PC-9 (cell line): ENCODE measurements at places on chromosomes 3 and 15.

- DNase-seq, result no peak
Measured at GRCh38 chr15:26148156-26148860, 285.2 kb upstream of the ATP10A start.

DNA sequence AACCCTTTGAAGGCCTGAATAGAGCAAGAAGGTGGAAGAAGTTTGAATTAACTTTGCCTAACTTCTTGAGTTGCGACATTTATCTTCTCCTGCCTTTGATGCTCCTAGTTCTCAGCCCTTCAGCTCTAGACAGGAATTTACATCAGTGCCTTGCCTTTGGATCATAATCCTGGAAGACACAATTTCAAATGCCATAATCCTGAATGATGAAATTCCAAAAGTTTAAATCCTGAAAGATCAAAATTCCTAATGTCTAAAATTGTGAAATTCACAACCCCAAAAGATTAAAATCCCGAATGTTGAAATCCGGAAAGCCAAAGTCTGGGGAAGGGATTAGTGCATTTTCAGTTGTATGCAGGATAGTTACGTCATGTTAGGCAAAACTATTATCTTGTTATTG, 166.6 kb upstream of the PDZRN3 start:
- DNase-seq, result no peak

DNA sequence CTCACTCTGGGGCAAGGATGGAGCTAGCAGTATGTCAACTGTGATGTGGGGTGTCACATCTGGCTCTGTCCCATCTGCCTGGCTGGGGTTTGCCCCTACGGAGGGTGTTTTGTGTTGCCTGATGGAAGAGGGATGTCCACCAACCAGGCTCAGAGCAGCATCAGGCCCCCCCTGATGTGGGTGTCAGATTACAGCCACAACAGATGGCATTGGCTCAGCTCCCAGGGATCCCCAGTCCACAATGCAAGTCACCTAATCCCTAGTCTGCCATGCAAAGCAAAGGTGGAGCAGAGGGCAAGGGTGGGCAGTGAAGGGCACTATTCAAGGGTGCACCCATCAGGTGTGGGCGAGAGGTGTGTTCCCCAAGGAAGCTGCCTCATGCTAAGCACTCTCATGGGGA, 48.9 kb upstream of the AMOTL2 start:
- peak; percentile 29 for DNase-seq

GRCh38 chr3:29152379-29152778, 128.5 kb upstream of the RBMS3 start:
- DNase-seq, result no peak

DNA sequence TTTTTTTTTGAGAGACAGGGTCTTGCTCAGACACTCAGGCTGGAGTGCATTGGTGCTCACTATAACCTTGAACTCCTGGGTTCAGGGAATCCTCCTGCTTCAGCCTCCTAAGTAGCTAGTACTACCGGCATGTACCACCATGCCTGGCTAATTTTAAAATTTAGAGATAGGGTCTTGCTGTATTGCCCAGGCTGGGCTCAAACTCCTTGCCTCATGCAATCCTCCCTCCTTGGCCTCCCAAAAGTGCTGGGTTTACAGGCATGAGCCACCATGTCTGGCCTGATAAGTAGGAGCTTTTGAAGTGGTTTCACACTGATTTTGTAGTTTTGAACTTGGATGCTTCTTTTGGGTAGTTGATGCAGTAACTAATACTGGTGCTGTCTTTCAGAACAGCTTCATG, 7.8 kb downstream of the MAP2K1 start:
- no peak for DNase-seq

DNA sequence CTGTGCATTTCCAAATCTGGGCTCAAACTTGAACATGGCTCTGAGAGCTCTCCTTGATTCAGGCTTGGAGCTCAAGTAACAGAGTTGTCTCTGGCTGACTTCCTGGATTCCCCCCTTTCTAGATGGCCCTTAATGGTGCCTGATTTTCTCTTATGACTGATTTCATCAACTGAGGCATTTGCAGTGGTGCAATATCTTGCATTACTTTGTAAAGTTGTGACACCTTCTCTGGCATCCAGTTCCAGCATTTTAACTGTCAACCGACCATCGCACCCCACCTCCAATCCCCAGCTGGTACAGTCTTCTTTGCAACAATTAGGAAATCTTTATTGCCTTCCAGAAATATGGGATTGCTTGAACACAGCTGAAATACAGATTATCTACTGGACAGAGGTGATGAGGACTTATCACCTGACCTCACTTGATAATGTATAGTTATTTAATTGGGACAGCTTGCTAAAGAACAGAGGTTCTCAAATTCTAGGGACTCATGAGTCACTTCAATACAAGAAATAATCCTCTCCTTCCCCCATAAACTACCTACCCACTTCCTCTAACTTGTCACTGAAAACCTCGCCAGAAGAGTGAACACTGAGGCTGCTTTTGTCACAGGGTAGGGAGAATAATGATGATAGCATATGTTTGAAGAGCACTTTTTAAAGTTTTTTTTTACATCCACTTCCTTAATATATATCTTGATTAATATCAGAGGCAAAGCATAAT, 41.8 kb downstream of the FILIP1L start:
- DNase-seq, result no peak

GRCh38 chr3:149459491-149460059, 14.9 kb upstream of the TM4SF4 start:
- no peak for DNase-seq

DNA sequence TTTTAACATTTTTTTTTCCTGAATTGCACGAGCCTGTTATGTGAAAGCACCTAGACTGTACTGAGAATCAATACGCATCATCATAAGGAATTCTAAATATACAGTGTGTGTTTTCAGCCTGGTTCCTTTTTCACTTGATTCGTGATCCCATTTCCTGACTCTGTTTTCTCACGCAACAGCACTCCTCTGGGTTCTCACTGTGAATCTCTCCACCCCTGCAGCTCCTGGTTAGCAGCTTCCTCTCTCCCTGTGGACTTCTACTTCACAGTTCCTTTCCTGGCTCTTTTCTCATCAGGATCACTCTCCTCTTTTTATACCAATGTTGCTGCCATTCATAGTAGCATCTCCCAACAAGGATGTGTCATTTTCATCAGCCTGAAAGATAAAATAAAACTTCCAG, 297.2 kb downstream of the CADM2 start:
- no peak for DNase-seq

DNA sequence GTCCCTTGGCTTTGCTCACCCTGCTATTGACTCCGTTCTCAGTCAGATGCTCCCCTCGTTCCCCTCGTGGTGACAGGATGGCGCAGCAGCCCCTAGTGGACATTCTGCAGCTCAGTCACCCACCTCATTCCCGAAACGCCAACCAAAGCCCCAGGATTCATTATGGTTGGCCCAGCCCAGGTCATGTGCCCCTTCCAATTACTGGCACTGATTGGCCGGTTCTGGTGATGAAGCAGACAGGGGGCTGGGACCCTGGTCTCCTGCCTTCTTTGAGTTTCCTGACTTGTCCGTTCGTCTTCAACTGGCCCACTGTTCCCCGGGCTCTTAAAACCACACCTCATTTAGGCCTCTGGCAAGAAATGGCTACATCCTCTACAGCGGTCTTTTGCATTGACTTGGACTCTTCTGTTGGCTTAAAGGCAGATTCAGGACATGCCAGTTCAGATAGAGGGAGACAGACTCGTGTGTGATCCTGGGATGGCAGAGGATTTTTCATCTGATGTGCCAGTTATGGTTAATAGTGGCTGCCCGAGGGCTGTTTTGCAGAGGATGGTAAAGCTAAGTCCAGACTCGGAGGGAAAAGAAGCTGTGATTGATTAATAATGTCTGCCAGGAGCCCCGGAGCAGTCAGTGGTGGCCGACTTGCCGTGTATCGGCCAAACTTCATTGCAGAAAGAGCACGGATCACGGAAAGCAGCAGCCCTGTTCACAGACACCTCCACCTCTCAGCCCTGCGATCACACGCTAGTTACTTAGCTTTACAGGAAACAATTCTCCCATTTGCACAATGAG, 37.8 kb downstream of the LSM3 start:
- peak; percentile 76 for DNase-seq

DNA sequence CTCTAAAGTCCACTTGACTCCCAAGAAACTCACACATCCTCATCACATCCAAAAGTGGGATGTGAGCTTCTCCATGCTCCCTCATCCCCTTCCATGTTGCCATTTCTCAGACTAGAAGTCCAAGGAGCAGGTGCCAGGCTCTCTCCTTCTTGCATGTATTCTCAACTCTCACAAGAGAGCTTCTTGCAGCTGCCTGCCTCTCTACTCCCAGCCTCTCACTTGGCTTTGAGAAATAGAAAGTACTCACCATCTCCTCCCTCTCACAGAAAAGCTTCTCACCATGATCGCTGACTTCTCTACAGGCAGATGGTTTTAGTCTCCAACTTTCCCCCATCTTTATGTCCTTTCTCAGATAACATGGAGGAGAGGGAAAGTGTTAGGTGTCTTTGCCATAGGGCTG, 26.6 kb downstream of the COL8A1 start:
- DNase-seq, result no peak

DNA sequence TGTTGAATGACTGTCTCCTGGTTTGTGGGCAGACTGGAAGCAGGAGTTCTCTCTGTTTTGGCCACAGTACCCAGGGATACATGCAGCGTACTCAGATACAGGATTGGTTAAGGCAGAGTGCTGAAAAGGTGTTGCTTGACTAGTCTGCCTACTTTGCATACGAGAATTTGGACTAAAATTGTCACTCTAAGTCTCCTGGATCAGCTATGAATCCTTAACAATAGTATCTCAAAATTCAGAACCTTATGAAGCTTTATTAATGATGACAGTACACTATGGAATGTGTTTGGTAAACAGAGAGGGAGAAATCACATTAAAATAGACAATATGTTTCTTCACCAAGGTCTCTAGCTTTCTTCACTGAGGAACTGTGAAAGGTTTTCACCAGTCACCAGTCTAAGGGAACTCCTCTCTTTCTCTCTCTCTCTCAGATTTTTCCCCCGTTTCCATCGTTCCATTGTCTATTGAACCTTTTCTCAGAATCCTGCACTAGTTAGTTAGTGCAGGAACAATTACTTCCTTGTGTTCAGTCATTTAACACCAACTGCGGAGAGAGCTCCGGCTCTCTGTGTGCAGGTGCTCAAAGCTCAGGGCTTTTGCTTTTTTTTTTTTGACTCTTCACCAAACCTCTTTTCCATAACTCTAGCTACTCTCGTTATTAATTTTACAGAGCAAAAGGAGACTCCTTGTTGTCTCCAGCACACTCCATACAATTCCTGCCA, 85.9 kb upstream of the FNDC3B start:
- peak; percentile 83 for DNase-seq

- no peak for DNase-seq
Measured at GRCh38 chr15:77897896-77898406, 179.6 kb downstream of the TBC1D2B start.

DNA sequence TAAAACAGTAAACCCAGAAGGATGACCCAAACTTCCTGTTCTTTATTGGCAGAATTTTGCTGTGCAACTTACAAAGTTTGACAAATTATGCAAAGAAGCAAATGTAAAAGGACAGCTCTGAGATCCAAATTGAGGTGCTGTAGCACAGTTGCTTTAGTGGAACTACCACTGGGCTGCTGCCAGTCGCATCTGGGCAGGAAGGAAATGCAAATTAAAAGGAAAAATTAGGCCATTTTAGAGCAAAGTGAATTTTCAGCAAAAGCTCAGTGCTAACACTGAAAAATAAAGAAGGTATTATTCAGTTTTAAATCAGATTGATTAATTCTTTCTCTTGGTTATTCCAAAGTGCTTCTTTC, 104.5 kb downstream of the ZMAT3 start:
- no peak for DNase-seq

GRCh38 chr3:33749546-33750210, 31.6 kb upstream of the CLASP2 start:
- DNase-seq, result no peak

- DNase-seq, result no peak
Measured at GRCh38 chr3:20352546-20353179, 166.7 kb upstream of the SGO1 start.

DNA sequence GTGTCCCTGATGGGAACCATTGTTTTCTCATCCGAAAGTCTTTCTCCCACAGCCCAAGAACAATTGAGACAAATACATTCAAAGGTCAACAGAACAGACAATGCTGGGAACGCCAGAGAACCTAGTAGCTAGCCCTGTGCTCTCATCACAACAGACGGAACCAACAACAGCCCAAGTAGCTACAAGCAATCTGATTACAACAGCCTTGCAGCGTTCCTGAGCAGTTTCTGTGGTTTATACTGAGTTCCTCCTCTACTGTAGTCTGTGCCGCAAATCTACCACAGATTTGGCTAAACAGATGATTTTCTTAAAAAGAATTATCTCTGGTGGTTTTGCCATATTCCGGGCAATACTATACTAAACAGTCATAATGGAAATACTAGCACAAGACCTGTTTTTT, 435.6 kb downstream of the MECOM start:
- DNase-seq, result no peak
